Cardiac septum (tissue), 1 donor: ENCODE measurements at places on chromosomes 2 and 18. TPM values are rescaled to one million over a fixed set of nuclear protein-coding genes. Genes with fewer than 3 reads are reported as not detected.

KCNJ3 gene
- total RNA-seq, result 3.4 TPM

TAF4B gene
- total RNA-seq, result 0.92 TPM

- peak; percentile 70 for DNase-seq
Observed at GRCh38 chr18:49632588-49632987, 70.7 kb downstream of the LIPG start.

GRCh38 chr18:64110692-64111480, 38.0 kb downstream of the LINC00305 start:
- DNase-seq, result no peak
